ENCODE measurements at places on chromosomes 2 and 18.

- DNase-seq: no peak
Measured at GRCh38 chr2:9574331-9574730, 18.7 kb upstream of the ADAM17 start.

DNA sequence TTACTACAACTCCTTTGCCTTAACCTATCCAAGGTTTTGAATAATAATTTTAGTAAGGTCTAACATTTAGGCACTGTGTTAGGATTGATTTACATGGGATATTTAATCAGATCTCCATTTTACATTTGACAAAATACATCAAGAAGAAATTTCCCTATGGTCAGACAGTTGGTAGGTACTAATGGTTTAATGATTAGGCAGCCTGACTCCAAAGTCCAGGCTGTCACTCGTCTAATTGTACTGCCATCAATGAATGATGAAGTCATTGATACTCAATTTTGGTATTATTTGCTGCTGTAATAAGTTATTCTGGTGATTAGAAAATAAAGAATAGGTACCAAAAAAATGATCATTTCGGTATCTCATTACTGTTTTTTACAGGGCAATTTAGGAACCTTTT is 14.1 kb downstream of the BBS5 start:
- DNase-seq: no peak

- no peak for DNase-seq
Measured at GRCh38 chr18:34821669-34822210, 111.6 kb downstream of the DTNA start.

GRCh38 chr2:241635756-241636155 is 1.2 kb downstream of the THAP4 start:
- no peak for DNase-seq

DNA sequence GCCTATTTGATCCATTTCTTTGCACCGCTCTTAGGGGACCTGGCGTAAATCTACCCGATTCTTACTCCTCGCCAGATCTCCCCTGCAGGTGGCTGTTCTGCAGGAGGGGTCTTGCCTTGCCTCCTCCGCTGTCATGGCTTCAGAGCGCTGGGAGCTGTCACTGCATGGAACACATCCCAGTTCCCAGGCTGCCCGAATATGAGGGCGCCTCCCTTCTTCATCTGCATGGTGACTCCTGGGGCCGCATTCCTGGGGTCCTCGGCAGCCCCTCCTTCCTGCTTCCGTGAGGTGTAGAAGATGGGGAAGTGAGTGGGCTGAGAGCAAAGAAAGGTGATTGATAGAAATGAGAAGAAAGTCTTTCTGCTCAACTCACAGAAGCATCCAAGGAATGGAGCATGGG is 27.3 kb upstream of the COPS8 start:
- DNase-seq: no peak

DNA sequence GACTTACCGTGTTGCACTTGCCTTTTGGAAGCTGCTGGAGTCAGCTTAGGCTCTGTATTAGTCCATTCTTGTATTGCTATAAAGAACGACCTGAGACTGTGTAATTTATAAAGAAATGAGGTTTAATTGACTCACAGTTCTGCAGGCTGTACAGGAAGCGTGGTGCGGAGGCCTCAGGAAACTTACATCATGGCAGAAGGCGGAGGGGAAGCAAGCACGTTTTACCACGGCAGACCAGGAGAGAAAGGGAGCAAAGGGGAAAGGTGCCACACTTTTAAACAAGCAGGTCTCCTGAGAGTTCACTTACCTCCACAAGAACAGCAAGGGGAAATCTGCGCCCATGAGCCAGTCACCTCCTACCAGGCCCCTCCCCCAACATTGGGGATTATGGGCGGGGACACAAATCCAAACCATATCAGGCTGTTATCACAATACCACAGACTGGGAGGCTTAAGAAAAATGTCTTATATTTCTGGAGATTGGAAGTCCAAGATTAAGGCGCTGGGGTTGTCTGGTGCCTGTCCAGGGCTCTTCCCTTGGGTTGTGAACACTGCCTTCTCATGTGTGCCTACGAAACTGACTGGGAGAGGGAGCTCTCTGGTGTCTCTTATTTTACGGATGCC is 3.6 kb upstream of the D2HGDH start:
- no peak for DNase-seq

GRCh38 chr18:55301824-55302166 is 286.2 kb downstream of the TCF4 start:
- no peak for DNase-seq

GRCh38 chr2:170514140-170514539 is 201.0 kb upstream of the SP5 start:
- no peak for DNase-seq

DNA sequence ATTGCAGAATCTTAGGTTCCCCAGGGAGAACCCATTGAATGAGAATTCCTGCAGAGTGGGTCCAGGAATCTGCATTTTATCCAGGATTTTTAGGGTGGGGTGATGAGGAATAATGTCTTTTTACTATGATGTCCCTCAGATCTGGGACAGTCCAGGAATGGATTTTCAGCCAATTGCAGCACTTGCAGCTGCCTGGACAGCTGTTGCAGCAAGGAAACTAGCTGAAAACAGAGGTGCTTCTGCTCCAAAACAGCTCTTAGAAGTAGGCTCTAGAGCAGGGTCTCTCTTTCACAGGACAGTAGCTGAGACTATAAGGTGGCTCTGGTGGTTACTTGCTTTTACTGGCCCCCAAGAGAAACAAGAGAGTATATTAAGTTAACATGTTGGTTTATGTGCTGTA is 9.1 kb downstream of the GLI2 start:
- no peak for DNase-seq
